Activated T-cell treated with anti-CD3 and anti-CD28 coated beads, Interleukin-2, amount 50 U/mL, for 24 hours (primary cell): ENCODE measurements at places on chromosomes 2 and 18.

GRCh38 chr18:57570162-57570561, 16.3 kb downstream of the FECH start:
- no peak for DNase-seq

- DNase-seq: no peak
These were observed 1.2 kb upstream of the RAB12 start for GRCh38 chr18:8607776-8608742.

DNA sequence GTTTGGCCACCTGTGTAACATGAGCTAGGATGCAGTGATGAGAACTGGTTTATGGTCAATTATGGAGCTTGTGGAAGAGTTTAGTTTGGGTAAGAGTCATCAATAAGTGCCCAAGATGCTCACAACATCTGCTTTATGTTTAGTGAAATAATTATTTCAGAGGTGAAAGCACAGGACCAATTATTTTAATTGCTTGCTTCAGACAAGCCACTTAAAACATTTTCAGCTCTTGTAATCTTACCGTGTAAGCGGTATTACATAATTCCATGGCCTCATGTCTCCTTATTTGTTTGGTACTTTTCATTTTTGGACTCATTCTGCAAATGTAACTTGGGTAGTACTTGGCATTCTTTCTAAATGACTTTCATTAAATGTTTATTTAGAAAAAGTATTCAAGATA, 5.4 kb downstream of the B3GNT2 start:
- no peak for DNase-seq

GRCh38 chr18:78540636-78541529, 438.7 kb upstream of the SALL3 start:
- DNase-seq: no peak

- no peak for DNase-seq
These were observed 447.1 kb upstream of the CNTNAP5 start for GRCh38 chr2:123578016-123578415.

DNA sequence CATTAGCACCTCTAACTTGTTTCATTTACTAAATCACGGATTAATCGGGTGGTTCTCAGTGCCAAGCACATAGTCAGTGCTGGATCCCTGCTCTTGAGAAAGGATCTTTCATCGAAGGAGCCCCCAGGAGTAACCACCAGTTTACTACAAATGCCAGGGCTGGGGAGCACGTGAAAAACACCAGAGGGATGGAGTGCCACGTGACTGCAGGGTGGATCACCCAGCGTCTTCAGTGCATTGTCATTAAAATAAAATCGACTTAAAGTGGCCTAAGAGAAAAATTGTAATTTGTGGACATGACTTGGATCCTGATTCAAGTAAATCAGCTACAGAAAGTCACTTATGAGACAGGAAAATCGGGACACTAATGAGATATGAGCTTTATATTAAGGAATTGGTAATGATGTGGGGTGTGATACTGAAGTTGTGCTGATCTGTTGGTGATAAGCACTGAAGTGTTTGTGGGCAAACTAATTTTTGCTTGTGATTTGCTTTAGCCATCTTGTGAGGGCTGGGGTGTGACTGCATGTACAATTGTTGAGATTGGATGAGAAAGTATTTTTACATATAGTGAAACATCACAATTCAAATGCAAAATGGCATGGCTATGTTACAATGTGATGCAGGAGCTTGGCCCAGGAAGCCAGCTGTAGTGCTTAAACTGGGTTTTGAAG, 63.8 kb downstream of the NCK2 start:
- no peak for DNase-seq
